Breast epithelium (tissue), 4 donors: ENCODE measurements at places on chromosomes 1 and 21. TPM values are rescaled to one million over a fixed set of nuclear protein-coding genes. Genes with fewer than 3 reads are reported as not detected.

GRCh38 chr1:75174031-75174760 is 40.0 kb downstream of the LHX8 start:
- no peak for DNase-seq
- no peak overlapping the region for H3K27ac ChIP-seq

The CD84 gene
- 9.8 TPM for total RNA-seq

DNA sequence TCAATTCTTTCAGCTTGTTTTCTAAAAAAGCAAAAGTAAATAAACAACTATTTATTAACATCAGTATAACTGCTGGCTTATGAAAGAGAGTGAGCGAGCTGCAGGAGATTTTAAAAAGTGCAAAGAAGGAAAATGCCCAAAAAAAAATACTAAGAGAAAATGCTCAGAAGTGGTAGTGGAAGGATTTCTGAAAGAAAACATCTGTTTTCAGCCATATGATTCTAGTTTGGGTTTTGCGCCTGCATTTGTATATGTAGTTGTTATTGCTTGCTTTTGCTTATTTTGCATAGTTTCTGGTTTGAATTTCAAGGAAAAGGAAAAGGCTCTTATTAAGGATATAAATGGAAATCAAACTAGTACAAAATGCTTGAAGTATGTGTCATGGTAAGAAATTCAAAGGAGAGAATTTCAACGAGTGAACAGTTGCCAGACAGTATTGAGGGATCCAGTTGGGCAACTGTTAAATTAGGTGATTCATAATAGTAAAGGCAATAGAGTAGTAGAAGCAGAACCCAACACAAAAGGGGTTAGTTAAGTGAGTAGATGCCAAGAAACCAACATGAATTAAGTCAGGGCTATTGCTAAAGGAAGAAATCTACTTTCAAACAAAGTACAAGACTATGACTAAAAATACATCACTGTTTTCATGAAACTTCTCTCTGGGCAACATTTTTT is 1.2 kb downstream of the GBP5 start:
- H3K4me1 ChIP-seq, result no peaks in the 10 kb centered on the region
- no peak for DNase-seq
- no peak overlapping the region for H3K27ac ChIP-seq
- H3K27me3 ChIP-seq, result no peaks in the 10 kb centered on the region
- peak overlapping the region; percentile 25 for H3K4me3 ChIP-seq

- no peak overlapping the region for H3K4me3 ChIP-seq
- no peaks in the 10 kb centered on the region for H3K4me1 ChIP-seq
- H3K27me3 ChIP-seq, result no peaks in the 10 kb centered on the region
Measured at GRCh38 chr1:211267204-211267857, 8.2 kb downstream of the RCOR3 start.

- H3K4me3 ChIP-seq, result peak within 1 kb of the TSS; percentile 65
- no peak for DNase-seq
- no peaks in the 10 kb centered on the region for H3K36me3 ChIP-seq
- no peak within 1 kb of the TSS for H3K27ac ChIP-seq
- no peaks in the 10 kb centered on the region for H3K27me3 ChIP-seq
- peaks cover 4% of the 10 kb centered on the region for H3K4me1 ChIP-seq
Measured at GRCh38 chr1:112508278-112509004, at the start of gene WNT2B. WNT2B (plus strand) TSS chr1:112508965; CDS start chr1:112509263, 298 bp downstream.

DNA sequence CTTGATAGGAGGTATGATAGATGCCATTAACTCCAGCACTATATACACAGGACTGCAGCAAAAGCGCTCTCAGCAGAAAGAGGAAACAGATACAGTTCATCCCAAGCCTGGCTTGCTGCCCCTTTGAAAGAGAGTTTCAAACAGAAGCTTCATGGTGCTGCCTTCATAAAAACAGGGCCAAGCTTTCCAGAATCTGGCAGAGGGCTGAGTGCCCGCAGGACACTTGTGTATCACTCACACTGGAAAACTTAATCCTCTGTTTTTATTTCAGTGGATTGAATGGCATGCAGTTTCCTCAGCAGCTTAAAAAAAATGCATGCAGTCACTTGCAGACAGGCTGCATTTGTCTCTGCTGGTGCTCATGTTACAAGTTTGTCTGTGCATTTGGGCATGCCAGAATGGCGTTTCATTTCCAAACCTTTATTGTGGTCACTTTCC is 40.4 kb downstream of the KCNJ15 start:
- no peaks in the 10 kb centered on the region for H3K27me3 ChIP-seq
- no peak for DNase-seq
- H3K36me3 ChIP-seq, result no peaks in the 10 kb centered on the region
- no peak overlapping the region for H3K4me3 ChIP-seq

DNA sequence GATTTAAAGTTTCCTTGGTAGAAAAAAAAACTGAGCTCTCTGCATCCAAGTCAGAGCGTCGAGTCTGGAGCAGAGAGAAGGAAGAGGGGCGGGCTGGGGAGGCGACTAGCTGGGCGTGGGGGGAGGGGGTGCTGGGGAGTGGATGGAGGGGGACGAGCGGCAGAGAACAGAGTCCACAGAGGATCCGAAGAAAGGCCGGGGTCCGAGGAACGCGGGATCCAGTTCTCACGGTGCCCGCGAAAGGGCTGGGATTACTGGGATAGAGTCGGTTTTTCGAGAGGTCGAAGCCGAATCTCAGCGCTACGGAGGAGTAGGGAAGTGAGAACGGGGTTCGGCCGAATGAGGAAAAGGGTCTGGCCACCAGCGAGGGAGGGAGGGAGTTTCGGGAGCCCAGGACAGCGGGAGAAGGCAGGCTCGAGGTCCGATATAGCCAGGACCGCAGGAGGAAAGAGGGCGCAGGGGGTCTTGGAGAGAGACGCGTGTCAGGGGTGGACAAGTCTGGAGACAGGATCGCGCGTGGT is 665 bp downstream of the DAB1 start:
- DNase-seq, result no peak
- no peaks in the 10 kb centered on the region for H3K36me3 ChIP-seq
- H3K27me3 ChIP-seq, result peaks cover 59% of the 10 kb centered on the region
- H3K4me3 ChIP-seq, result peak overlapping the region; percentile 61
- H3K4me1 ChIP-seq, result peaks cover 10% of the 10 kb centered on the region

DNA sequence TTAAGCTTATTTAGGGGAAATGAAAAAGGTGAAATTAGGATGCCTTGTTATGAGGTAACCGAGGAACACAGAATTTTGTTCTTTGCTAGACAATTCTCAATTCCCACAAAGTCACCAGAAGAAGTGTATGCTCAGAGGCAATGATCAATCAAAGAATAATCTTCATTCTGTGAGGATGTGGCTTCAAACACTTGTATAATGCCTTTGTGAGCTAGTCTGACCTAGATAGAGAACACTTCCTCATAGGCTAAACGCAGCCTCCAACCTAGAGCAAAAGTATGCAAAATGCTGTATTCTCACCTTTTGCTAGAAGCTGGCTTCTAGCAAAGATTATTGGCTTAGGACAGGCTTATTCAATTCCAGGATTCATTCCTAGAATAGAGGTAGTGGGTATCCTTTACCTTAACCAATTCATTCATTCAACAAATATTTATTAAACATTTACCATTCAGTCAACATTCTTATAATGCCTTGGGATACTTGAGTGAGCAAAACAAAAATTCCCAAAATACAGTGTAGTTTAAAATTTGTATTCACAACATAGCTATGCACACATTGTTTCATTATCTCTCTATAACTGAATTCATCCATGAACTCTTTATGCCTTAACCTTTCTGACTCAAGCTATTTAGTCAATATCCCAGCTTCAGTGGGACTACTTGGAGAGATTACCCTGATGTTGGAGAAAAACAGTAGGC is 530.2 kb downstream of the PTPRC start:
- H3K4me3 ChIP-seq, result no peak overlapping the region
- no peak for DNase-seq
- no peak overlapping the region for H3K27ac ChIP-seq
- H3K27me3 ChIP-seq, result no peaks in the 10 kb centered on the region
- no peaks in the 10 kb centered on the region for H3K36me3 ChIP-seq
- H3K4me1 ChIP-seq, result no peaks in the 10 kb centered on the region

The SH2D1B gene
- total RNA-seq, result 0.33 TPM

GRCh38 chr1:43049481-43049880 is 90.8 kb upstream of the SLC2A1 start:
- no peak for DNase-seq
- H3K27ac ChIP-seq, result no peak overlapping the region
- H3K4me1 ChIP-seq, result no peaks in the 10 kb centered on the region
- H3K36me3 ChIP-seq, result no peaks in the 10 kb centered on the region

The OR10X1 gene
- total RNA-seq, result not detected

The SLC30A7 gene
- total RNA-seq, result 25.9 TPM
